ENCODE measurements at places on chromosomes 7 and 10.

GRCh38 chr7:17495655-17496394 lies 197.4 kb downstream of the AHR start:
- no peak for DNase-seq

- no peak for DNase-seq
Measured at GRCh38 chr10:68897336-68897741, 3.8 kb upstream of the DDX50 start.

DNA sequence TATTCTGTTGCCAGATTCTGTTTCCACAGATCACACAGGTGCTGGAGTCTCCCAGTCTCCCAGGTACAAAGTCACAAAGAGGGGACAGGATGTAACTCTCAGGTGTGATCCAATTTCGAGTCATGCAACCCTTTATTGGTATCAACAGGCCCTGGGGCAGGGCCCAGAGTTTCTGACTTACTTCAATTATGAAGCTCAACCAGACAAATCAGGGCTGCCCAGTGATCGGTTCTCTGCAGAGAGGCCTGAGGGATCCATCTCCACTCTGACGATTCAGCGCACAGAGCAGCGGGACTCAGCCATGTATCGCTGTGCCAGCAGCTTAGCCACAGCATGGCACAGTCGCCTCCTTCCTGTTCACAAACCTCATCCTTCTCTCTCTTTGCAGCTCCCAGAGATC lies 237.5 kb upstream of the PRSS1 start:
- no peak for DNase-seq

GRCh38 chr7:31061185-31061584 lies 9.1 kb downstream of the ADCYAP1R1 start:
- DNase-seq = no peak

- DNase-seq = no peak
Measured at GRCh38 chr10:122688293-122688989, 11.2 kb downstream of the C10orf120 start.

Data from stimulated activated CD8-positive, alpha-beta memory T cell treated with anti-CD3 and anti-CD28 coated beads, Interleukin-4, amount 100 ng/mL, for 1 hour (primary cell).